Cerebellar nuclear complex (tissue), 1 donor: ENCODE measurements at places on chromosomes 16 and 17.

DNA sequence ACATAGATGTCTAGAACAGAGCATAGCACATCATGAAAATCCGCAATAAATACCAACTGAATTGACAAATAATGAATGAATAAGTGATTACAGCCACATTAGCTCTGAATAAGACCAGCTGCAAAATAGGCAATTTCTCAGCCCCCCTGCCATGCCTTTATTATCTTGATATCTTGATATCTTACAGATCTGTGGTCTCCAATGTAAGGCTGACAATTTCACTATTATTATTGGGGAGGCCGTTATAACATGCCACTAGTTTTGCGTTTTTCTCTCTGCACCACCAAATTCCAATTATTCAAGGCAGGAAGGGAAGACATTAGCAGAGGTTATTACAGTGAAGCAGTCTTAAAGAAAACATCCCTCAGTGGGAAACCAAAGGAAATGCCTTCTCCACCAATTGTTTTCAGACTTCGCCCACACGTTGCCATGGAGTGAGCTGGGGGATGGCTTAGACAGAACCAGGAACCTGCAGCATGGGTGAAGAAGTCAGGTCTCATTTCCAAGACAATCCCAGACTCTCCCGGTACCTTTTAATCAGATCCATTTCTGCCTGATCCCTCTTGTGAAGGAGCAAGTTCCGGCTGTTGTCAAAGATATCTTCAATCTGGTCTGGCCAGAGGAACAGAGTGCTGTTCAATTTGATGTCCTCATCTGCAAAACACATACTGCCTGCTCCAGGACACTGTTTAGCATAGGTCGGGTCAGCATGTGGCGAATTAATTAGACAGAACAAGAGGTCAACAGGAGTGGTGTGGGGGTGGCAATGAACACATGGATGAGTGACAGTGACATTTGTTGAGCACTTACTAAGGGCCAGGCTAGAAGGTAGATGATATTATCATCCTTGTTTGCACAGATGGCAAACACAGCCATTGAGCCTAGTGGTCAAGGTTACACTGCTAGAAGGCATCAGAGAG is 46.4 kb downstream of the DNAH3 start:
- DNase-seq = no peak

- no peak for DNase-seq
These were observed 8.4 kb upstream of the EXOC7 start for GRCh38 chr17:76111956-76112355.

GRCh38 chr16:3157229-3158025 is 22.6 kb downstream of the ZNF213 start:
- no peak for DNase-seq

DNA sequence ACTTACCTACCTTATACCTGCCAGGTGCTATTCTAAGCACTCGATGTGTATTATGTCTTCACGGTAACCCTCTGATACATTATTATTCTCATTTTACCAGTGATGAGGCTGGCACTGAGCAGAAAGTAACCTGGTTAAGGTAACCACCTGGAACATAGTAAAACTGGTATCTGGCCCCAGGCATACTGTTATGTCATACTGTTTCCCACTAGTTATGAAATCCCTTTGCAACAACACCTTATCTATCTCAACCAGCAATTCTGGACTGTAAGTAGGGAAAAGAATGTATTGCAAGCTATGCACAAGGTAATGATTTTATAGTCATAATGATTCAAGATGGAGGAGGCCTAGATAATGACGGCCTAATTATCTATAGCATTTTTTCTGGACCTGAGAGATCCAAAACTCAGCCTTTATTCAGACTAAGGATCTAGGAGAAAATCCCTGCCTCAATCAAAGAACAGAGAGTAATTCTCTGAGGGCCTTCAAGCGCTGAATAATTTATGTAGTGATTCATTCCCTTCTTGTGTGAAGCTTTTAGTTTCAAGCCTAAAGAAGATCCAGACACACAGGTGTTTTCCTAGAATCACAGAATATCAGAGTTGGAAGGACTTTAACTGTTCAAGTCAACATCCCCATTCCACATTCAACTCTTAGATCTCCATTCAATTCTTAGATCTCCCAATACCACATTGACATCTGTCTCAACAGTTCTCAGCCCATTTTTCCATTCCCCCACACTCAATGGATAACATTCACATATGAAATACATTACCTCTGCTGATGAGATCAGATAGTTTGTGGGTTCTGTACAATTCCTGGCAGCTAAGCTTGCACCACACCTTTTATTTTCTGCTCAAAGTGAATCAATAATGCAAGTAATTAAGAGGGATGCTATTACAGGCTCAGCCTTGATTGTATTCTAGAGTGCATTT is 14.9 kb upstream of the MMD start:
- no peak for DNase-seq

DNA sequence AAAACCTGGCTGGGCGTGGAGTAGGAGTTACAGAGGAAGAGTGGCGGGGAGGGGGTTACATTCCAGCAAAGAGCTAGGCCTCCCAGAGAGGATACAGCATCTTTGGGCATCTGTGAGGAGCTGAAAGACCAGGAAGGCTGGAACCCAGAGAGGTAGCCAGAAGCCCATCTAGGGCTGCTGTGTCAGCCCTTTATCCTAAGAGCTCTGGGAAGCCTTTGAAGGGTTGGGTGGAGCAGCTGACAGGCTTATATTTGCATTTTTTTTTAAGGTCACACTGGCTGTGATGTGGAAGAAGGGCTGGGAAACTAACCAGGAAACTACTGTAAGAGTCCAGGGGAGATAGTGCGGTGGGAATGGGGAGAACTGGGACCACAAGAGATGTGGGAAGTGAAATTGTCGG is 6.8 kb upstream of the CNOT1 start:
- DNase-seq = no peak

- no peak for DNase-seq
These were observed 10.3 kb downstream of the ATXN1L start for GRCh38 chr16:71855937-71856662.
